ENCODE measurements at places on chromosomes 11 and 22. TPM values are rescaled to one million over a fixed set of nuclear protein-coding genes. Genes with fewer than 3 reads are reported as not detected.

Gene ASCL2
- total RNA-seq, result 0.80 TPM

Gene P4HA3
- total RNA-seq, result not detected

Gene DKK3
- total RNA-seq, result 8.1 TPM

Gene ASRGL1
- 11.3 TPM for total RNA-seq

Gene KRTAP5-2
- total RNA-seq, result not detected

Gene IGSF9B
- 91.8 TPM for total RNA-seq

Gene SERHL2
- 1.0 TPM for total RNA-seq

Gene PLAAT2
- 0.58 TPM for total RNA-seq

Gene GLYAT
- total RNA-seq, result not detected

- no peak for DNase-seq
Measured at GRCh38 chr11:17782603-17783337, 48.2 kb downstream of the KCNC1 start.

- no peak for DNase-seq
Measured at GRCh38 chr11:64198511-64198910, 8.0 kb upstream of the FERMT3 start.

- DNase-seq, result no peak
Measured at GRCh38 chr11:36000616-36001190, 56.8 kb downstream of the LDLRAD3 start.

DNA sequence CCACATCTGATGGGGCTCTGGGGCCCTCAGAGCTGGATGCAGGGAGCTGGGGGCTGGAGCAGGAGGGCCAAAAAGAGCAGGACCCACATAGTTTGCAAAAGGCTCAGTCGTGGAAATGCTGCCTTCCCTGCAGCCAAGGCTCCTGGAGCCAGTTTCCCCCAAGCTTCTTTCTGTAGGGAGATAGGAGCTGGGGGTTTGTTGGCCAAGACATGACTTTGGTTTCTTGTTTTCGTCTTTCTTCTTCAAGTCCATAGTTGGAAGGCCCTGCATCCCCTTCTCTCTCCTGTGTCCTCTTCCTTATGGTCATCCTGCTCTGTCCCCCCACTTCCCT lies 36.3 kb downstream of the IGF2 start:
- DNase-seq, result no peak

DNA sequence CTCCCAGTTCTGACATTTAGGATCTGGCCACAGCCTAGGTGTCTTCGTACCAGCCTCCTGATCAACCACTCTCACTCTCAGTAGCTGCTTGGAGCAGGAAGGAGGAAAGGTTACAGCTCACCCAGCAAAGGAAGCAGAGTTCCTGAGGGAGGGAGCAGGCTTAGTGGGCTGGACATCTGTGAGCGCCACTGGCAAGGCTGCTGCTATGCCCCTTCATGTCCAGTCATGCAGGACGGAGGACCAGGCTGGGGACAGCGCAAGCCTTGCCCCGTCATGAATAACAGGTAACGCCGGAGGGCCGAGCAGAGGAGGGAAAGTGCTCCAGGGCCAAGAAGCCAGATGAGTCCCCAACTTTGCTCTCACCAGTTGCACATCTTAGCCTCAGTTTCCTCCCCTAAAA lies 25.8 kb downstream of the TPST2 start:
- DNase-seq, result no peak

GRCh38 chr22:44404341-44405020 lies 91.7 kb upstream of the SHISAL1 start:
- no peak for DNase-seq

GRCh38 chr11:131717616-131718015 lies 347.2 kb downstream of the NTM start:
- DNase-seq, result no peak

GRCh38 chr22:38133331-38133730 lies 22.8 kb upstream of the BAIAP2L2 start:
- DNase-seq, result no peak

DNA sequence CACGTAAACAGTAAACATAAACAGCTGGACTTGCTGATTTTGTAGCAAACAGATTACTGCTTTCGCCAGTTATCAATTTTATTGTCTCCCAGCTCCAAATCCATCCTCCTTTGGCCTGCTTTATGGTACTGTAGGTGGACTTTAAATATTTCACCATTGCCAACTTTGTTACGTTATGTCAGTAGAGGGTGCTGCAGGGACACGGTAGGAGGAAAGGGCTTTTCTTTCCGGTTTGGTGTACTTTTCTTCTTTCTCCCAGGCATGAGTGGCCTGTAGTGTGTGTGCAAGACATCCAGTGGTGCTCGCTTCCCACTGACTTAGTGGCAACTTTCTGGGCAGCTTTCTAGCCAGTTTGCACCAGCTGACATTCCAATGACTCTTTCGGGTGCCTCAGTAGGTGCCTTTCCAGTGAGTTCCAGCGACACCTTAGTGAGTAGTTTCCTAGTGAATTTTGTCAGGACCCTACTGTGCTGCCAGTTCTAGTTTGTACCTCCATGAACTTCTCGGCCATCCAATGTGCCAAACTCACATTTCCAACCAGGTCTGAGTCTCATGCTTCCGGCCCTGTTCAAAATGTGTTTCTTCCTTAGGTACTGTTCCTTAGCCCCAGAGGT lies 267.6 kb upstream of the TENM4 start:
- no peak for DNase-seq

DNA sequence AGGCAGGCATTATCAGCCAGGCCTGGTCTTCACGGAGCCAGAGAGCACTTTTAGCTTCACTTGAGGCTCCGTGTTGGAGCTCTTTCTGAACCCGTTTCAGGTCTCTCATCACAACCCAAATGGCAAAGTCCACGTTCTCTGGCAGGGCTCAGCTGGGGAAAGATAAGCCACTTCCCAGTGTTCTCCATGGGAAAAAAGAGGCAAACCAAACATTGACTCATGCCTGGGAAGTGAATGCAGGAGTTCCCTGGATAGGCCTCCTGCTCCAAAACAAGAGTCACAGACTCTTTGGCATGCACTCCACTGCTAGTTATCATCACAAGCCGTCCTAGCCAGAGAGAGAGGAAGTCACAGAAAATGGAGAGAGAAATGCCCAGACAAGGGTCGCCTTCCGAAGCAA lies 11.6 kb downstream of the OPCML start:
- DNase-seq, result no peak

DNA sequence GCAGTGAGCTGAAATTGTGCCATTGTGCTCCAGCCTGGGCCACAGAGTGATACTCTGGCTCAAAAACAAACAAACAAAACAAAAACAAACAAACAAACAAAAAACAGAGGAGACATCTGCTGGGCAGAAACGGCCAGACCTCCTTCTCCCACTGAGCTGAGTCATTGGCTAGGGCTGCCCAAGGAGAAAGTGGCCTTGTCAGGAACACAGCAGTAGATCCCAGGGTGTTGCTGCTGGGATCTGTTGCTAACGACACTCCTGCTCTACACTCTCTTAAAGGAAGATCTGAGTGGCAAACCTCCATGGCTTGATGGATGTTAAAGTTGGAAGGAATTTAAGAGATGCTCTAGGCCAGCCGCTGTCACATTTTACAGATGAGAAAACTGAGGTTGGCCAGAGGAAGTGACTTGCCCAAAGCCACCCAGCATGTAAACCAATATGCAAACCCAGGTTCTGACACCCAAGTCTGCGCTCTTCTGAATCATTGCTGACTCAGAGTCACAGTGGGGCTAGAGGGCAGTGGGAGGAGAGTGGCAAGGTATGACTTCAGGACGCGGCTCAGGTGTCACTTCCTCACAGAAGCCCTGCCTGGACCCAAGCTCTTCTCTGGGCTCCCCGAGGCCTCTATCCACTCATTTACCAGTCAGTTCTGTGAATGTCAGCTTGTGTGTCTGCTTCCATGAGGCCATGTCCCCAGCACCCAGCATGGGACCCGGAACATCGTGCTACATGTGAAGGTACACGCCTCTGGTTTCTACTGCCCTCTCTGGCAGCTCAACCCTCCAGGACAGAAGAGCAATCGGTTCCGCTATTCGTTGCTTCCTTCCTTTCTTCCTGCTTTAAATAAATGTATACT lies 11.3 kb upstream of the GDPD5 start:
- DNase-seq, result no peak
